CD4-positive, alpha-beta T cell treated with Interleukin-15 for 4 hours (primary cell): ENCODE measurements at places on chromosomes 3 and 15.

GRCh38 chr15:29143909-29144635, 125.5 kb downstream of the NSMCE3 start:
- DNase-seq: no peak

GRCh38 chr15:69810431-69811354, 287.0 kb downstream of the TLE3 start:
- DNase-seq: no peak

GRCh38 chr15:67042551-67043142, 22.8 kb upstream of the SMAD3 start:
- DNase-seq: no peak

GRCh38 chr15:38587214-38587613, 22.6 kb upstream of the RASGRP1 start:
- DNase-seq: no peak

GRCh38 chr15:83275412-83275811, 9.1 kb downstream of the BNC1 start:
- DNase-seq: no peak

- no peak for DNase-seq
Observed at GRCh38 chr3:17320266-17320665, 422.2 kb downstream of the TBC1D5 start.

DNA sequence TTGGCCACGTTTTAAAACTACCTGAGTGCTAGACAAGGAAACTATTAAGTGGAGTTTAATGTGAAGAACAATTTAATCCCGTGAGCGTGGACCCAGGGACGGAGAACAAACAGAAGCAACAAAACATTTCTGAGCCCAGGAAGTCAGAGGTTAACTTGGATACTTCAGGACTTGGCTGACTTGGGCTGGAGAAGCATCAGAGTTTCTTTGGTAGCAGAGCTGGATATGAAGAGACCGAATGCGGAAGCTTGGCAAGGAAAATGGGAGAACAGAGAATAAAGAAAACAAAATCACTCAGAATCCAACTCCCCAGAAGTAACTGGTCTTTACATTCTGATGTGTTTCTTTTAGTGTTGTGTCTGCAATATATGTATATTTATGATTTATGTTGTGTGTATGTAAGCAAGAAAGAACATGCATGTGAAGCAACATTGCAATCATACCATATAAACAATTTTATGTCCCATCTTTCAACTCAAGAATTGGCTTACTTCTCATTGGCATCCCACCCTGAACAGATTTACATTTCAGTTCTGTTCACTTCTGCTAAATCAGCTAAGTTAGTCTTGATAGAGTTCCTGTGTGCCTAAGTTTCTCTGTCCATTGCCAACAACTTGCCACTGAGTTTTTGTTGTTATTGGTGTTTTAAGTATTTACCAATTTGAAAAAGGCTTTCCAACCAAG, 17.2 kb upstream of the PLOD2 start:
- no peak for DNase-seq

DNA sequence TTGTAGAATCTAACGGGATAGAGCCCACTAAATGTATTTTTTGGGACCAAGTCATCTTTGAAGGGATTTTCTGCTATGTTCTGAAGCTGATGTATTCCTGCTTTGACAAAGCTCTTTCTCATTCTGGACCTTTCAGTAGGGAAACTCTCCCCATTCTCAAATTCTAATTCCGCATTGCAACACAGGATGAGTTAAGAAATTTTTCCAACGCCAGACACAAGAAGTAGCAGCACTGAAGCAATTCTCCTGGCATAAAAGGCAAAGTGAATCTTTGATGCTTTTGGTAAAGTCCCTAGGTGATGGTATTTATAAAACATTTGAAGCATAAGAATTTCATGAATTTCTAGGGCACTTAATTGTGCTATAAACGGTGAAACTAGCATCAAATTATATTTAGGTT, 76.8 kb downstream of the ZPLD1 start:
- no peak for DNase-seq

DNA sequence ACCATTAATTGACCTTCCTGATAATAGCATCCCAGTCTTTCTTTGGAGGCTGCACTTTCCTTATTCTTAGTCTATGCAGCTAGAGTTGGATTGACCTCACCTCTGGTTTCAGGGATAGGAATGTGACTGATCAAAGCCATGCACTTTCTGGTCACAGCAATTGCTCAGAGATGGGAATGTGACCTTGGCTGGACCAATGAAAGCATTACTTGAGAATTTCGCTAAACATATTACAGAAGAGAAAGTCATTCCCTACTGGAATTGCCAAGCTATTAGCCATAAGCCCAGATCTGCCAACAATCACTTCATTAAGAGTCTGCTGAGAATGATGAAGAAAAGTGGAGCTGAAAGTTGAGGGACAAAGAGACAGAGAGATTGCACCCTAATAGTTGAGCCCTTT, 32.7 kb downstream of the RTP1 start:
- DNase-seq: no peak

DNA sequence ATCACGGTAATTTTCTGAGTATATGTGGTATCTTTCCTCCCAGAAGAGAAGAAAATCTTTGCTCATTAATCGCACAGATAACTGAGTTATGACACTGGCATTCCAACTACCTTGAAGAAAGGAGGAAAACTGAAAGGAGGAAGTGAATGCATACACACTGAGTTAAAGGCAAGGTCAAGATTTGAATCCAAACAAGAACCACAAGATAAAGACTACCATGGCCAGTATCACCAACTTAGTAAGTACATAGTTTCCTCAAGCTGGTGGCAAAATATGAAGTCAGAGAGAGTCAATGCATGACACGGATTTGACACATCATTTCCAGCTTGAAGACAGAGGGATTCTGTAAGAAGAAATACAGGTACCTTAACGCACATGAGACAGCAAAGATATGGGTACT, 287.5 kb downstream of the ULK4 start:
- DNase-seq: no peak

DNA sequence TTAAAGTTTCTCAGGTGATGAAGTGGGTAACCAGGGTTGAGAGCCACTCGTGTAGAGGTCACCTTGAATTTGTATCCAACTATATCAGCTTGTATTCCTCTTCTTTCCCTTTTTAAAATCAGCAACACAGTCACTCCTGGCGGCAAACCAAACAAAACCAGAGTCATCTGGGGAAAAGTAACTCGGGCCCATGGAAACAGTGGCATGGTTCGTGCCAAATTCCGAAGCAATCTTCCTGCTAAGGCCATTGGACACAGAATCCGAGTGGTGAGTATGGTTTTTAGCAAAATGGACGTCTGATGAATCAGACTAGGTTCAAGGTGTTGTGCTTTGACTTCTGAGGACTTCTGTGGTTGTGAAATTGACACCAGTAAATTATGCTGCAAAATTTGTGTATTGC, 3.9 kb downstream of the RPL35A start:
- no peak for DNase-seq

DNA sequence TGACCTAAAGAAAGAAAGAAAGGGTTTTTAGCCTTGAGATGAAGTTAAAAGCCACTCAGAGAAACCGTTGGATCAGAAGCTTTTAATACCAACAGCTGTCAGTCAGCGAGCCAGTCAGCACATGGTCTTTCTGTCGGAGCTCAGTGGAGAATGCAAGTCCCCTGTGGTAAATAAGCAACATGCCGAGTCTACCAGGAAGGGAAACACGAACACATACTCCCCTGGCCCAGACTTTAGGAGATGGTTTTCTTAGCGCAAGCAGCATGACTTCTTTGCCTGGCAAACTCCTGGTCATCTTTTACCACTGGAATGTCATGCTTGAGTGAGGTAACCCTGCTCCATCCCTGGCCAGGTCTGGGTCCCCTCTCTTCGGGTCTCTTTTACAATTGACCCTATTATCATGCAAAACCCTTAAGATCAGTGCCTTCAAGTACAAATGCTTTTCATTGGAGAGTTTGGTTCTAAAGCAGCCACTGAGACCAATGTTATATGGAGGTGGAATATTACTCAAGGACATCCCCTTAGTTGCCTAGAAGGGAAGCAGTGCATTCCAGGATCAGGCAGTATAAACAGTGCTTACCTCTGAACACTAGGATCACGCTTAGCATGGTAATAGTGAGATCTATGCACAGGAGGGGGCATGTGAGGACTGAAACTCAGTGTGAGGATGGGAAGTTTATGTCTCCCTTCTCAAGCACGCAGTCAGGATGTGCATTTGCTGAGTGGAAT, 28.2 kb downstream of the SLCO3A1 start:
- no peak for DNase-seq

- no peak for DNase-seq
Observed at GRCh38 chr3:69505770-69506407, 120.0 kb upstream of the FRMD4B start.

DNA sequence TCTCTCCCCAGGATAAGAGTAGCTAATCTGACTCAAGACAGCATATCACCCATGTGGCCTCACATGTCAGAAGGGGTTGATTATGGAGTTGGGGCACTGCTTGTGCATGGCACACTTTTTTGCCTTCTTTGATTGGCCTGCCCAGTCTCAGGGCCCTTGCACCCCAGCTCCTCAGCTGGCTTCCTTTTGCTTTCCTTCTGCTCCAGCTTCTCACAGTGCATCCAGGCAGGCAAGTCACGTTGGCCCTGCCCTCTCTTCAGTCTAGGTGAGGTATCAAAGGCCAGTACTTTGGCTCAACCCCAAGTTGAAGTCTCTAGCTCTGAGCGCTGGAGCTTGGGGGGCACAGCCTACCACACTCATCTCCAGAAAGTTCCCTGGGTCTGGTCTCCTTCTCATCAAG, 42.2 kb downstream of the NGRN start:
- DNase-seq: no peak

DNA sequence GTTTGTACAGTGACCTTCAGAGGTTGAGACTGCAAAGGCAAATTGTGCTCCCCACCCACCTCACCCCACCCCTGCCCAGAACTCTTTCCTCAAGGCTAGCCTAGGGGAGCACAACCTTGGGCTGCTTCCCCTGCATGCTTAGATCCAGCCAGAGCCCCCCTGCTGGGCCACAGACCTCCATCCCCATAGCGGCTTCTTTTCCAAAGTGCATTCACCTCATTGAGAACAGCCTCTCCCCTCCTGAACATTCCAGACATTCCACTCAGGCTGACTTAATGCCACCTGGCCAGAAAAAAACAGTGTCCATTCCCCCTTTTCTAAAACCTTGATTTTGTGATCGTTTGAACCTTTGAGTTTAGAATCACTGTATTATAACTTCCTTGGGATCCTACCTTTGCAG, 124.4 kb upstream of the TOPAZ1 start:
- DNase-seq: no peak

- no peak for DNase-seq
Observed at GRCh38 chr3:166637984-166638530, 742.0 kb downstream of the ZBBX start.

DNA sequence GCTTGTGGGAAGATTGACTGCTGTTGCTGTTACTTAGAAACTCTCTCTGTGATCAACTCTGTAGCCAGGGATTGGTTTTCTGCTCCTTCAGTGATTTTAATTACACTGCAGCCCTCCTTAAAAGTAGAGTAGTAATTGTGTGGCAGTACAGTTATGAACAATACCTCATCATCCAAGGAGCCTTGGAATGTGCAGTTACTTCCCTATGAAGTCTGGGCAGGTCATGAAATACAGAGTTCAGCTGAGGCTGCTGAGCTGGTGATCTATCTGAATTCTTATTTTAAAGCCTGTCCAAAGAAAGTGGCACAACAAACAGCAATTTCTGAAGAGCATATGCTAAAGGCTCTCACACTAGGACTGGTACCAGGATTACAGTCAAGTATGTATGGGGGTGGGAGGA, 37.4 kb upstream of the MRPL3 start:
- DNase-seq: no peak

GRCh38 chr3:73234354-73235014, 173.0 kb downstream of the EBLN2 start:
- no peak for DNase-seq

DNA sequence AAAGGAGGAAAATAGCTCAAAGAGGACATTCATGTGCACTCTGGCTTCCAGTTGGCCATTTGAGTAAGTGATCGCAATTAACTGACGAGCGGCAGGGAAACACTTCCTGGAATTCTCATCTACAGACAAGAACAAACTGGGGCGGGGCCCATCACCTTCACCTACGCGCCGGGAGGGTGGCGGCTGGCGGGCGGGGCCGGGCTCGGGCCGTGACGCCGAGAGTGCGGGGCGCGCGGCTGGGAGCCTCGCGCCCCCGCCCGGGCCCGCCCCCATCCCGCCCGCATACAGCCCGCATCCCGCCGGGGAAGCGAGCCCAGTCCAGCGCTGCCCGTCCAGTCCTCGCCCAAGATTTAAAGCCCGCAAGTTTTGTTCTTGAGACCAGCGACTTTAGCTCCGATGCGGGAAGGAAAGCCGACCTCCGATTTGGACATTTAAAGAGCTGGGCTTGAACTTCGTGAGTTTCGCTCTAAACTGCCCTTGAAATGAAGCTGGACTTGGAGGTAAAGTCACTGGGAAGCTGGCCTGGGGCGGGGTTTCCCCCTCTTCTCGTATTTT, at the start of gene B3GNT5:
TSS of gene B3GNT5 (plus strand) at position 281 of the 555 bp plus-strand sequence. CDS start 16,546 bp downstream, outside the sequence.
- peak; percentile 23 for DNase-seq

GRCh38 chr3:134445636-134446035, 40.1 kb downstream of the ANAPC13 start:
- DNase-seq: no peak

DNA sequence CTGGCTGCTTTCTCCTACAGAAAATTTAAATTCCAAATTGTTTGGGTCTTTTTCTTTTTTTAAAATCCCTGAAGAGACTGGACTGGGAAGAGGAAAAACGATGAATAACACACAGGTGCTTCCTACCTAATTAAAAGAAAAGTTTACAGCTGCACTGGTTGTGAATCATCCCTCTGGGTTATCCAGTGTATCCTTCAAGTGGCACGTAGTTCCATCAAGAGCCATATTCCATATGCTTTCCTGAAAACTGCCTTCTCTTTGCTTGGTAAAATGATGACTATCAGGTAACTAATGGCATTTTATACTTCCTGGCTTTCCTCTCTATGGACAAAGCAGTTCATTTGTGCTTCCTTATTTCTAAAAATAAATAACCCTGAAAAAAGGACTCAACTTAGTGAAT, 123.2 kb downstream of the MAGI1 start:
- no peak for DNase-seq

- DNase-seq: peak; percentile 22
Observed at GRCh38 chr3:71008350-71008935, 575.1 kb downstream of the FOXP1 start.

DNA sequence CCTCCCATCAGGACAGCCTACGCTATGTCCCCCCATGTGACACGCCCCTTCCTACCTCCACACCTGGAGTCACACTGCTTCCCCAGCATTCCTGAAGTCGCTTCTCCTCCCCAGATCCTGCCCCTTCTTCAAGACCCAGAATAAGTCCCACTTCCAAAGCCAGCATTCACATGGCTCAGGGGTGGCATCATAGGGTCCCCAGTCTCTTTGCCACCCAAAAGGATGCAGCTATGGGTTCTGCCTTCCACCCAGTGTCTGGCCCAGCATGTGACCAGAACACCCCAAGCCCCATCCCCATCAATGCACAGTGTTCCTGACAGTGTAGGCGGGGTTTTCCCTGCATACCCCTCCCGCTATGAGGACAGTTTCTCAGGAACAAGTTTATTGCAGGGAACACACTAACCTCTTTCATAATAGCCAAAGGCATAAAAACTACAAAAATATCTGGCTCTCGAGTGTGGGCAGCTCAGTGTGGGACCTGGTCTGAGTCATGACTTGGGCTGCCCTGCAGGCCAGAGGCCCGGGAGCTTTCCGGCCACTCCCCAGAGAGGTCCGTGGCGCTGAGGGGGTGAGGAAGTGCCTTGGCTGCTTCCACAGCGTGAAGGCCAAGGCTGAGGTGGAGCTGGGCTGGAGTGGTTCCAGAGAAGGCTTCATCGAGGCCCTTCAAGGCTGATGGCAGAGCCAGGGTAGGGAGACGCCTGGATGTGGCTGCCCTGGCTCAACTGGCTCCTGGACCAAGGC, 5.8 kb downstream of the ISLR start:
- DNase-seq: no peak
